ENCODE measurements at places on chromosomes 12 and 14.

DNA sequence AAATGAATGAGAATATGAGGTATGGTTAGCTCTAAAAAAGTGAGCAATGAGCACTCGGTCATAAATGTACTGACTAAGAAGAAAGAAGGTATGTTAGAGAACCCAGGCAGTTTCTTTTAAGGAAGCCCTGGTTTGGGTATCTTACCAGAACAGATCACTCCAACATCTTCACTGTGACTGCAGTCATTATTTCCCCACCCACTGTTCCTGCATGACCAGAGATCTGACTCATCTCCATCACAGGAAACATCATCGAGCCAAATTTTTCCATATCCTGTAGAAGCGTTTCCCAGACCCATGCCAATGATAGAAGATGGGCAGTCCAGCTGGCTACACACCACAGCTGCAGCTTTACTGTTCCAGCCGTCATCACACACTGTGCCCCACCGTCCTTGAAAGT is 48.0 kb downstream of the CD163L1 start:
- no peak for DNase-seq

GRCh38 chr12:54126696-54127537 is 61.9 kb downstream of the SMUG1 start:
- peak; percentile 69 for DNase-seq

DNA sequence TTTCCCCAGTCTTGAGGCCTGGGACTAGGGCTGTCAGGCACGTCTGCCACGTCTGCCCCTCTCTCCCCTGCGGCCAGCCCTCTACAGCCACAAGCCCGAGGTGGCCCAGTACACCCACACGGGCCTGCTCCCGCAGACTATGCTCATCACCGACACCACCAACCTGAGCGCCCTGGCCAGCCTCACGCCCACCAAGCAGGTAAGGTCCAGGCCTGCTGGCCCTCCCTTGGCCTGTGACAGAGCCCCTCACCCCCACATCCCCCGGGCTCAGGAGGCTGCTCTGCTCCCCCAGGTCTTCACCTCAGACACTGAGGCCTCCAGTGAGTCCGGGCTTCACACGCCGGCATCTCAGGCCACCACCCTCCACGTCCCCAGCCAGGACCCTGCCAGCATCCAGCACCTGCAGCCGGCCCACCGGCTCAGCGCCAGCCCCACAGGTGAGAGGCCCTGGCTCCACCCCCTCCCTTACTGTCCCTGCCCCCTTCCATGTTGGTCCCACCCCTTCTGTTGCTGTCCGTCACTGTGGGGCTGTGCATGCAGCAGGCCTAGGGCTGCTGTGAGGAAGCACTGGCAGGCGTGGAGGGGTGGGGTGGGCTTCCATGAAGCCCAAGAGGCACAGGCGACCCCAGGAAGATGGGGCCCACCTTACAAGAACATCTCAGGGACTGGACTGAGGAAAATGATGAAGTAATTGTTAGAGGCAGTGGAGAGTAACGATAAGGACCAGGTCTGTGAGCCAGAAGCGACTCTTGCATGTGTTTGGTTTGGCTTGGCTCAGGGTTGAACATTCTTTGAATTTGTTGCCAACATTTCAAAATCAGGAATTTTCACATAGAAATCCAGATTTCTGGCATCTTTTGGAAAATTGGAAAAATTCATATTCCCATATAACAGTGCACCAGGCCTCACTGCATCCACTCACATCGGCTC is 16.8 kb downstream of the C12orf43 start:
- DNase-seq, result no peak

GRCh38 chr12:127025545-127025944 is 1241.4 kb upstream of the TMEM132C start:
- no peak for DNase-seq

- DNase-seq, result no peak
Measured at GRCh38 chr12:123934829-123935228, 37.8 kb downstream of the CCDC92 start.

DNA sequence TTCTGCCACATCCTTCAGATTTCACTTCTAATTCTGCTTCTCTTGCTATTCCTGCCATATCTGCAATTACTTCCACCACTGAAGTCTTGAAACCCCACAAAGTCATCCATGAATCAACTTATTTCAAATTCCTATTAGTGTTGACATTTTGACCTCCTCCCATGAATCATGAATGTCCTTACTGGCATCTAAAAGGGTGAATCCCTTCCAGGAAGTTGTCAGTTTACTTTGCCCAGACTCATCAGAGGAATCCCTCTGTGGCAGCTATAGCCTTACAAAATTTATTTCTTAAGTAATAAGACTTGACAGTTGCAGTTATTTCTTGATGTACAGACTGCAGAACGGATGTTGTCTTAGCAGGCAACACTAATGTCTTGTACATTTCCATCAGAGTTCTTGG is 162.9 kb downstream of the PCNX1 start:
- no peak for DNase-seq

- DNase-seq, result no peak
Measured at GRCh38 chr12:11821386-11822080, 172.1 kb downstream of the ETV6 start.

GRCh38 chr14:106877517-106877916 is 1351.1 kb downstream of the TMEM121 start:
- DNase-seq, result no peak

DNA sequence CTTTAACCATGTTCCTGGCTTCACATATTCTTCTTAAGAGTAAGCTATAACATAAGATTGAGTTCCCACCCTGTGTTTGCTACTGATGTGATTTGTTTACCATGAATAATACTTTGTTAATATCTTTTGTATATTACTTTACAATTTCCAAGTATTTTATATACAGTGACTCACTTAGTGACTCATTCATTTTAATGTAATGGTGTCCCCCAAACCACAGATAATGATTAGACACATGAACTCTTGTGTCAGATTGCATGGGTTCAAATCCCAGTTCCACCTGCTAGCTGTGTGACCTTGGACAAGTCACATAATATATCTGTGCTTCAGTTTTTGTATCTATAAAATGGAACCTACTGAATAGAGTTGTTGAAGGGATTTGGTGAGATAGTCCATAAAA is 76.1 kb downstream of the MYF5 start:
- DNase-seq, result no peak

DNA sequence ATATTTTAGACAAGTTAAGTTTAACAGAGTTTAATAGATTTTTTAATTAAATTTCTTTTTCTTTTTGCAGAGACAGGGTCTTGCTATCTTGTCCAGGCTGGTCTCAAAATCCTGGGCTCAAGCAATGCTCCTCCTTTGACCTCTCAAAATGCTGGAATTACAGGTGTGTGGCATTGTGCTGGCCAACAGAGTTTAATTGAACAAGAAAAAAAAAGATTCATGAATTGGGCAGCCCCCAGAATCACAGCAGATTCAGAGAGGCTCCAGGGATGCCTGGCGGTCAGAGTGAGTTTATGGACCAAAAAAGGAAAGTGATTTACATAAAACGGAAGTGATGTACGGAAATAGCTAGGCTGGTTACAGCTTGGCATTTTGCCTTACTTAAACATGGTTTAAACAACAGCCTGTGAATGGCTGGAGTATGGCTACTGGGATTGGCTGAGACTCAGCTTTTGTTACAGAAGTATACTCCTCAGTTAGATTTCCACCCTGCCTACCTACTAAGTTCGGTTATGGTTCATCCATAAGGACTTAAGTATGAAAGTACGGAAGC is 14.5 kb upstream of the TESPA1 start:
- no peak for DNase-seq

GRCh38 chr14:64817631-64818030 is 62.1 kb downstream of the SPTB start:
- DNase-seq, result no peak

All from renal pelvis (tissue), 12 donors.